Stimulated activated naive CD8-positive, alpha-beta T cell treated with anti-CD3 and anti-CD28 coated beads, Interleukin-15, amount 100 ng/mL, for 72 hours (primary cell): ENCODE measurements at places on chromosomes 12 and 14.

DNA sequence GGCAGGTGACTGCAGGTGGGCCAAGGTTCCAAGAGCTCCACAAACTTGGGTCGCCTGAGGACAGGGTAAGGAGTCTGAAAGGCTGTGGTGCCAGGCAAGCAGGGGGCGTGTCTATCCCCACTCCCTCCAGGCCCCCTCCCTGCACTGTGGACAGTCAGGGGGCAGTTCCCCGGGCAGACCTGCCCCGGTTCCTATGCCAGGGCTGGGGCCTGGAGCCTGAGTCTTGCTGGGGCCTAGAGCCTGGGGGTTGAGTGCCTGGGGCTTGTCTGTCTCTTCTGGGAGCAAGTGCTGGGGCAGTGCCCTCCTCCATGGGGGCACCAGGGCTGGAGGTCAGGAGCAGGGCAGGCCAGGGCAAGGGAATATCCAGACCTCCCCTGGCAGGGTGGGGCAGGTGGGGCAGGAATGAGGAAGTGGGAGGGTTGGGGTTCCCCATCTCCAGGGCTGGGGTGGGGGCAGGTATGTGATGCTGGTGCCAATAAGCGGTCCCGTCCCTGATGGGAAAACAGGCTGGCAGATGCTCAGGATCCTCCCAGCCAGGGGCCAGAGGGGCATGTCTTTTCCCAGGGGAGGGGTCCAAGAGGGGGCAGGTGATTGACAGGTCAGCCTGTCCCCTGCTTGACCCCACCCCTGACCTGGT lies 11.9 kb upstream of the TNFAIP2 start:
- no peak for DNase-seq

DNA sequence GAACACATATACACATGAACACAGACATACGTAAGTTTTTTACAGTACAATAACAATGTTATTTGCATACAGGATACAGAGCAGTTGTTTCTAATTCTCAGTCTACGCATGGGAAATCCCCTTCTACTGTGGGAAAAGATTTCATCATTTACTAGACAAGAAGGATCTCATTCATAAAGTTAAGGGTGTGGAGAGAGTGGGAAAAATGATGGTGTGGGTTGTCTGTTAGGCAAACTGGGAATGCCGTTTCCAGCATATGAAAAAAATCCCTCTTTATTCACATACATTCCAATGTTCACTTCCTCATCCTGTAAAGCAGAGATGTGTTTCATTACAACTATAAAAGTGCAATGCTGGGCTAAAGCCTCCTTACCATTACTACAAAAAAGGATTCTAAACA lies 120.9 kb downstream of the SINHCAF start:
- no peak for DNase-seq

DNA sequence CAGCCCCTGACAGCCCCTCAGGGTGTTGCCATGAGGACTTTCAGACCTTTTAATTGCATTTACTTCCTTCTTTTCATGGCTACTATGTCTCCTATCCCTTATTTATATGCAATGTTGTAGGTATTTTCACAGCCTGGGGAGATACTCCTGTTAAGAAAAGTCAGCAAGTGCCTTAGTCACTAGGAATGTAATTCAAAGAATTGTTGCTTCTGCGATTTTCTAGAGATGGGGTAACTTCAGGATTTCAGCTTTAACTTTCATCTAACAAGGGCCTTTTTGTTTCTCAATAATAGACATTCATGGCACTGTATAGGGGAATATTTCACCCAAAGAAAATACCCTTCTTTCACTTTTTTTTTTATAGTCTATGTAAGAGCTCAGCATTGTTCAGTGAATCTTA lies 533.3 kb upstream of the MIS18BP1 start:
- DNase-seq, result no peak

DNA sequence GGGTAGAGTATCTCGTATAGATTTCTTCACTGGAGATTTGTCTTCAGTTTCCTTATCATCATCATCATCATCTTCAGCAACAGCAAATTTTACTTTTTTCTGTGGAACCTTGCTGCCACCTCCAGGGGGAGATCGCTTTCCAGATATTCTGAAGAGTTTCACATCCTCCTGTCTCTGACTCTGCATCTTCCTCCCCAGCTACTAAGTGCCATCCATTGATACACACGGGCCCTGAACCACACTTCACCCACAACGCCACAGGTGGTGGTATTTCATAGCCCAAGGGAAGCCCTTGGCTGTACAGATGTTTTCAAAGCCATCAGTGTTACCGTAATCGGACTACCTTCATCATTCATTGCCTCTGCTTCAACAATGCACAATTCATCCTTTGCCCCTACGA lies 82.2 kb downstream of the PPP2R5C start:
- DNase-seq, result peak; percentile 66

GRCh38 chr14:65356327-65356836 lies 56.1 kb upstream of the FUT8 start:
- DNase-seq, result no peak

- peak; percentile 56 for DNase-seq
Observed at GRCh38 chr14:21997300-21997699, 323.7 kb upstream of the OR4E1 start.
